ENCODE measurements at places on chromosomes 6 and 20.
A peak's percentile ranks its signal among the peaks of the same experiment; 100 is the strongest.

DNA sequence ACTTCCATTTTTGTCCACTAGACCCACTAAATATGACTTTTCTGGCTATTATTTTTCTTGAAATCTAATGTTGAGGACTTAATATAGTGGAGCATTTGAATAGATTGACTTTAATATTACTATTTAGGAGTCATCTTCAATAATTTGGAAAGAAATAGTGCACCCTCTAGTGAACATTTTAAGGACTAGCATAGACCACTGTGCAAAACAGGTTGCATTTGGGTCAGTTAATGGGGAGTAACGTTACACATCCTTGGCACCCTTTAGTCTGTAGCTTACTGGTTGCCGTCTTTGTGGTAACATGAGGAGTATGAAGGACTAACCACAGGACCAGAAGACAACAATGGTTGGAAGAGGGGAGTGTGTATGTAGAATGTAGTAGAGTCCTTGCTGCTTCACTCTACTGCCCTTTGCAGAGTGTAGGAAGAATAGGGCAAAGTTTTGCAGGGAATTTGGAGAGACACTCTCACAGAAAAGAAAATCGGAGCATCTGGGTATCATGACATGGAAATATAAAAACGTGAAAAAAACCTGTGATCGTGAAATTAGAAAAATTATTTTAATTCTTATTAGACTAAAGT lies 25.2 kb downstream of the RFPL4B start:
- DNase-seq, result no peak

DNA sequence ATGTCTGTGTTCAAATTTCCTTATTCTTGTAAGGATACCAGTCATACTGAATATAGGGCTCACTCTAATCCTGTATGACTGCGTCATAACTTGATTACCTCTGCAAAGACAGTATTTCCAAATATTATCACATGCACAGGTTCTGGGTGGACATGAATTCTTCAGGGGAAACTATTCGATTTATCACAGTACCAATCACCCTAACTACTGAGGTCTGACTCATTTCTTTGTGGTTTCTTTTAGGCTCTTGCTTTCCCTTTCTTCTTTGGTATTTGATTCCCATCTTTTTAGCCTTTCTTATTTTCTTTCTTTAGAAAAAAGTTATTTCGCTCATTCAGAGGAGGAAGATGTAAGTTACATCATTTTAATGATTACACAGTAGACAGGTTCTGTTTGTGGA lies 40.3 kb upstream of the TBX18 start:
- DNase-seq, result no peak

DNA sequence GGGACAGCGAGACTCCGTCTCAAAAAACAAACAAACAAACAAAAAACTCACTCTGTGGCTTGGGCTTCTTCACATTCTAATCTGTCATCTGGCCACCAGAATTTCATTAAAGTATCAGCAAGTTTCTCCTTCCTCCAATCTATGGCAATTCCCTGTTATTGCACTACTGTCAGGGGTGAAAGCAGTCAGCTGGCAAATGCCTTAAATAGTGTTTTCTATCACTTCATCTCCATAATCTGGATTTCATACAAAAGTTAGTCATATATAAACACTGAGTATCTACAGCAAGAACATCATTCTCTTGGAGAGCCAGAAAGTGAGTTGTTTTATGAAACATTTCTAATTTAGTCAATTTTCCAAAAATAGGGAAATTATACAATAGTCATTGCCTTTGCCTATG lies 56.1 kb downstream of the PHACTR3 start:
- DNase-seq, result no peak

DNA sequence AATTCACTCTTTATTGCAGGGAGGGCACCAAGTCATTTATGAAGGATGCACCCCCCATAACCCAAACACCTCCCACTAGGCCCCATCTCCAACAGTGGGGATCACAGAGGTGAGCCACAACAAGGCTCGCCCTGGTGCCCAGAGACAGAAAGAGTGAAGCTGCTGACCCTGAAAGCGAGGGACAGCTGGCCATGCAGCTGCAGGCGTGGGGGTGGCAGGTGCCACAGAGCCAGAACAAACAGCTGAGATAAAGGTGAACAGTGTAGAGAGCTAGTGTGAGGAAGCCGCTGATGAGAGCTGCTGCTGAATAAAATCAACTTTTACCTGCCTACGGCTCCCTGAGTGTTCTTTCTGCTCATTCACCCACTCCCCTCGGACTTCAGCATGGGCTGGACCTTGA lies 18.8 kb upstream of the RGS17 start:
- DNase-seq, result no peak

- no peak for DNase-seq
Measured at GRCh38 chr6:11480541-11480940, 57.0 kb upstream of the TMEM170B start.

- no peak for DNase-seq
Measured at GRCh38 chr6:137033828-137034227, 10.9 kb downstream of the IL20RA start.

DNA sequence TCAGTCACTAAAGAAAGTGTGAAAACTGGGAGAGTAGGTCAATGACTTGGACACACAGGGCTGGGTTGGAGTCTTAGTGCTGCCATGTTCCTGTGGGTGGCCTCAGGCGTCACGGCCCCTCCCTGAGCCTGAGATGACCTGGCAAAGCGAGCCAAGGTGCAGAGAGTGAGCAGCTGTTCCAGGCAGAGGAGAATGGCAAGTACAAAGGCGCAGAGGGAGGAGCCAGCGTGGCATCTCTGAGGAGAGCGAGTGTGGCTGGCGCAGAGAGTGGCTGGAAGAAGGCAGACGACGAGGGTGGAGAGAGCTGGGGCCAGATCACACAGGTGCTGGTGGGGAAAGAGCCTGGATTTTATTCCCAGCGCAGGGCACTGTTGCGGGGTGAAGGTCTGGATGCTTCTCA lies 20.6 kb upstream of the CHMP4B start:
- no peak for DNase-seq

- DNase-seq, result no peak
Measured at GRCh38 chr6:111764238-111765175, 108.7 kb downstream of the FYN start.

- DNase-seq, result no peak
Measured at GRCh38 chr6:42764911-42765648, 16.8 kb upstream of the BICRAL start.

- no peak for DNase-seq
Measured at GRCh38 chr6:103723438-103724322, 1136.0 kb downstream of the HACE1 start.

GRCh38 chr20:24393903-24394302 lies 75.5 kb upstream of the SYNDIG1 start:
- DNase-seq, result no peak

DNA sequence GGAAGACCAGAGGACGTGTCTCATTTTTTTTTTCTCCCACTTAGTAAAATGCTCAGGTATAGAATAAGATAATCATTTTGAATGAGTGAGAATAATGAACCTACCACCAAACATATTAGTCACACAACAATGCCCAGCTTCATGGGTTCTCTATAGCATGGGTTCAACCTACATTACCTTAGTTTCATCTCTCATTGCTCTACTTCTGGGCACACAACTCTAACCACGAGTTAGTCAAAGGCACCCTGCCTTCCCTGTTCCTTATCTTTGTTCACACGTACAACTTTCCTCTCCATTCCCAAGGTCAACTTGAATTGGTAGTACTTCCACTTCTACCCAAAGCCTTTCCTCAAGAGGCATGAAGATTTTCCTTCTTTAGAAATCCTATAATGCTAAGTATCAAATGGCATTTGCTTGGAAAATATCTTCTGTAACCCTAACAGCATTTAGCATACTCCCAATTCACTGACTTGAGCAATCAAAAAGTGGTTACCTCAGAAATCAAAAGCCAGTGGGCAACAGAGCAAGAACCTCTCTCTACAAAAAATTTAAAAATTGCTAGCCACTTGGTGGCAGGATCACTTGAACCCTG lies 20.9 kb downstream of the DEK start:
- DNase-seq, result no peak

DNA sequence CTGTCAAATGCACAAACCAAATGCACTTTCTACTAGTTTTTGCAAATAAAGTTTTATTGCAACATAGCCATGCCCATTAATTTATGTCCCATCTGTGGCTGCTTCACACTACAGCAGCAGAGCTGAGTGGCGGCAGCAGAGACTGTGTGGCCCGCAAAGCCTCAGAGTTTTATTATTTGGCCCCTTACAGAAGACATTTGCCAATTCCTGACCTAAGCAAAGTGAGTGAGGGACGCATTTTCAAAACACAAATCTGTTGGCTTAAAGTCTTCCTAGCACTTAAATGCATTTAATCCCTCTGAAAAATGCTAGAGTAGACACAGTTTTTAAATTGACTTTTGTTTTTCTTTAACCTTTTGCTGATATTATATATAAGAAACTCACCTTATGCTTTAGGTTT lies 126.4 kb downstream of the PHACTR3 start:
- no peak for DNase-seq

DNA sequence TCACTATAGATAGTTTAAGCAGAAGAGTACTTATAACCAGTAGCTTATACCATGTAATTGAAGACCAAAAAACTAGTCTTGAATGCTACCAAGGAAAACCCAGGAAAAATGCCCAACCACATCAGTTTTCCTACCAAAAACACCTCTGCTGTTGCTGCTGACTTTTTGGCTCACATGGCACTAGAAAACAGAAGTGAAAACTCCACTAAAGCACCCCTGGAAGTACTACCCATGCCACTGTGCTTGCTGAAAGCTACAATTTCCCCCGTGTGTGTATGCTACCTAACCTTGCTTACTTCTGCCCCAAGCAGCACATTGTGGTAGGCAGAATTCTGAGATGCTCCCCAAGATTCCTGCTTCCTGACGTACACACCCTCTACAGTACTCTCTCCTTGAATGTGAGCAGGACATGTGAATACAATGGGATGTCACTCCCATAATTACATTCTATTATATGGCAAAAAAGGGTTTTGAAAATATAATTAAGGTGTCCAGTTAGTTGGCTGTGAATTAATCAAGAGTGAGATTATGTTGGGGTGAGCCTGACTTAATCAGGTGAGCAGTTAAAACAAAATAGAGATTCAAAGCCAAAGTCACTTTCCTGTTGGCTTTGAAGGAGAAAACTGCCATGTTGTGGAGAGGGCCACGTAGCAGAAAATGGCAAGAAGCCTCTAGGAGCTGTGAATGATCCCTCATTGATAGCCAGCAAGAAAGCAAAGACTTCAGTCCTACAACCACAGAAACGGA lies 209.8 kb upstream of the MARCKS start:
- no peak for DNase-seq

DNA sequence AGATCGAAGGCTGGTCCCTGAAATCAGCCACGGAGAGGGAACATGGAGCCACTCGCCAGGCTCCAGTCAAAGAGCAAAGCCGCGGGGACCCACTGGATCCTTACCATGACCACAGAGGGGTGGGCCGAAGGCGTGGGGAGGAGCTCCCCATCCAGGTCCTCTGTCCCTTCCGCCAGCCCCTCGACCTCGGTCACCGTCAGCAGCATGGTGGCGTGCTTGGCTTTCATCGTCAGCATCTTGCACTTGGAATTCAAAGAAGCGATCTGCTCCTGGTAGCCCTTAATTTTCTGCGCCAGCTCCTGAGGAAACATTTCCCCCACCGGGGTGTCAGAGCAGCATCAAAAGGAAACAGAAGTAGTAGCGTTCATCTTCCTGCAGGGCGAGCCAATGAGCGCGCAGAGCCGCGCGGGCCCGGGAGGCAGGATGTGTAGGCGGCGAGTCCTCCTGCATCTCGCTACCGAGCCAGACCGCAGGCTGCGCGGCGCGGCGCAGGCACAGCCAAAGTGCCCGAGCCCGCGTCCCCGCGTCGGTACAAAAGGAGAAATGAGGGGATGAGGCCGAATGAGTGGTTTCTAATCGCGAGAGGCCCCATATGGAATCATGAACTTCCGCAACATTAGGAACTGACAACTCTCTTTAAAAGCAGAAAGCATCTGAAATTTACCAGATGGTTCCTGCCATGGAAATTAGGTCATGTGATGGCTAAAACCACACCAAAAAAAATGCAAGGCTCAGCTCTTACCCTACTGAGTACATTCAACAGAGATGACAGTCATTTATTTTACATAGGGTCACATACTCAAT lies 335.2 kb downstream of the SYNE1 start:
- peak; percentile 11 for DNase-seq

DNA sequence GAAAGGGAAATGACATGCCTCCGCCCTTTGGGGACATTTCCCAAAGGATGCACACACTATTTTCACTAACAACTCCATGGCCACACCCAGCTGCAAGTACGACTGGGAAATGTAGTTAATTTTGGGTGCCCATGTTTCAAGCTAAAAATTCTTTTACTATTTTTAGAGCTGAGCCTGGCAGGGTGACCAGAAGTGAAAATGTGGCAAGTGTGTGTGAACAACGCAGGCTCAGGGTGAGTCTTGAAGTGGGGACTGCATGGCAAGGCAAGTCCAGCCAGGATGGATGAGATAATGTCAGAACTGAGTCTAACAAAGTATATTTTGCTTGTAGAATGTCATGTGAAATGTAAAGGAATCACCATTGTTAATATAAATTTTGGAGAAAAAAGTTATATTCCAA lies 17.0 kb upstream of the CD109 start:
- DNase-seq, result no peak

DNA sequence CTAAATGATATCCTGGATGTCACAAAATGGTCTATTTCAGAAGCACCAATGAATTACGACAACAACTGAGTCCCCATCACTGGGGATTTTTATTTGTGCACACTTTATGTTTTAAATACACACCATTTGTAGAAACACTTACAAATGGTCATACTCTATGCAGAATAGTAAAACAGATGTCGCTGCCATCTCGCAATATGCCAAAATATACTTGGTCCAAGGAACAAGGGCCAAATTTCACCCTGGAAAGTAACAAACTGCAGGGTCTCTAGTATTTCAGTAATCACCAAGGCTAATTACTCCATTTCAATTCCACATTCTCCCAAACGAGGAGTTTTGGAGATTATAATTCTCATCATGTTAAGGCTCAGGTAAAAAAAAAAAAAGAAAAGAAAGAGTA lies 215.2 kb downstream of the LMBRD1 start:
- DNase-seq, result no peak

- no peak for DNase-seq
Measured at GRCh38 chr20:42474646-42475045, 715.1 kb downstream of the PTPRT start.

- peak; percentile 15 for DNase-seq
Measured at GRCh38 chr20:51966296-51966971, 164.1 kb upstream of the SALL4 start.

DNA sequence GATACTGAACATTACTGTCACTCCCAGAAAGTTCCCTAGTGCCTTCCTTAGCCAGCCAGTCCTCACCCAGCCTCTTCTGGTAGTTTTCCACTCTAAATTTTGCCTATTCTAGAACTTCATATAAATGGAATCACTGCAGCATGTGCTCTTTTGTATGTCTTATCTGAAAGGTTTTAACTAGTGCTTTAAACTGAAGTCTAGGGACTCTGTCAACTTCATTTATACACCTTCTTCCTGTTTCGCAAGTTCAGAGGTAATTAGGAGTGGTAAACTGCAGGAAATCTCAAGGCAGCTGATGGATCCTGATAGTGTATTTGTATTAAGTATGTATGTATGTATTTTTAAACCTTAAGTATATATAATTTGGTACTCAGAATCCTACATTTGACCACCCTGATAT lies 94.3 kb downstream of the TCP11 start:
- DNase-seq, result no peak

Data from keratinocyte (primary cell).